ENCODE measurements at places on chromosomes 4 and X.
A peak's percentile ranks its signal among the peaks of the same experiment; 100 is the strongest.

- no peak for DNase-seq
These were observed 7.6 kb downstream of the ENPEP start for GRCh38 chr4:110483516-110483915.

DNA sequence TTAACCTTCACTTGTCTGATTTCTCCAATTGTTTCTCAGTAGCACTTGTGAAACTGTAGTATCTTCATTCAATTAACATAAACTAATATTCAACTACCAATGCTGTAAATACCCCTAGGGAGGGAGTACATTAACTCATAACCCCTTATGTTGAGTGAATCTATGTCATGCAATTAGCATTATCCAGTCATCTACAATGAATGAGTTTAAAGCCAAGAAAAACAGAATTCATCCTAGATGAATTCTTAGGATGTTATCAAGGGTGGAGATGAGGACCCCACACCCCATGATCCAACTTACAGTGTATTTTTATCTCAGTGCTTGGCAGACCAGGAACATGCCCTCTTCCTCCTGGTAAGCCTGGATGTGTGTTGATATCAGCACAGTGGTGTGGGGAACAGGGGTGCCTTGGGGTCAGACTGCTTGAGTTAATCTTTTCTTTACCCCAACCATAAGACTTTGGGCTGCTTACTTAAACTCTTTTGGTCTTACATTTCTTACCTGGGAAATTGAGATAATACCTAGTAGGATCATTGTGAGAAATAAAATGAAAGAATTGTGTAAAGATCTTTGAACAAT, 62.1 kb upstream of the SCOC start:
- DNase-seq, result no peak

GRCh38 chr4:97353876-97354275, 789.4 kb downstream of the STPG2 start:
- no peak for DNase-seq

- peak; percentile 59 for DNase-seq
These were observed 43.5 kb upstream of the LAMP2 start for GRCh38 chrX:120512627-120513026.

- no peak for DNase-seq
These were observed 97.6 kb downstream of the FAM193A start for GRCh38 chr4:2634014-2634413.

GRCh38 chr4:172225457-172225856, 412.3 kb downstream of the GALNTL6 start:
- no peak for DNase-seq

- no peak for DNase-seq
These were observed 2029.9 kb upstream of the AGA start for GRCh38 chr4:179472164-179472563.

DNA sequence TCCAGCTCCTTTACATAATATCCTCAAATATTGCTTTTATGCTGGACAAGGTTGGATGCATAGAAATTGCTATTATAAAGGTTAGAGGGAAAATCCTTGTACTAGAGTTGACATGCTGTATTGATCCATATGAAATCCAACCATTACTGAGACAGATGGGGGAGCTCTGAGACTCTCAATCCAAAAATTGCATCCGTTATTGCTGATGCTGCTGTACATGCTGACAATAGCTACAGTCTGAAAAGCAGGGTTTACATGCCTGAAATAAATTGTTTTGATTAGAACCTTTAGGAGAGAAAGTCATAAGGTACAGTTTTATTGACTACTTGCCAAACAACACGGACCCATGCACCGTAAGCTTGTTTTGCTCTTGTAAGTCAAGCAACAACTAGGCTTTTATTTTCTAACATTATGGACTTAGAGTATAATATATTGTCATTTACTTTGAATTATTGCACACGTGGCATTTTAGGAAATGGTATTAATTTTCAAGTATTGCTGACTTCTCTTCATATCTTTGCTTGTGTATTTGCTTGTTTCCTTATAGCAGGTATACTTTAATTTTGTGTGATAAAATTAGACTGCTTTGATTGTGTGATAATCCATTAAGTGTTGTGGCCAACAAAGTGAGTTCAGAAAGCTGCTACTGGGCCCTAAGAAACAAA, 1365.2 kb downstream of the STIM2 start:
- DNase-seq, result no peak

Data from large intestine (tissue), 12 donors.